Stimulated activated CD4-positive, alpha-beta T cell treated with anti-CD3 and anti-CD28 coated beads, Interleukin-1b, Interleukin-23, amount 100 ng/mL, for 1 hour (primary cell): ENCODE measurements at places on chromosomes 5 and 9.

DNA sequence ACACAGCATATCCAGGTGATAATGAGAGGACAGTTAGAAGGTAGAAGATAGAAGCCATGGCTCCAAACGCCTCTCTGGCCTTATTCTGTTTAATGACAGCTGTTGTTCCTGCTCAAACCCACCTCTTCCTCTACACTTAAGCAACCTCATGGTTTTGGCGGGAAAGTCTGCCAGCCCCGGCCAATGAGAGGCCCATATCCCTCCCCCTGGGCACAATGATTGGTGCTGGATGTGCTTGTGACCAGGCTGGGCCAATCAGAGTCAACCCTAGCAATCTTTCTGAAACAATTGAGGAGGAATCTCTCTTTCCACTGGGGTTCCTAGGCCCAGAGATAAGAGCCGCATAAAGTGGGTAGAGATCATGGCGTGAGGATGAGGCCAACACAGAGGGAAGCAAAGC, 4.8 kb upstream of the GFI1B start:
- DNase-seq, result no peak

DNA sequence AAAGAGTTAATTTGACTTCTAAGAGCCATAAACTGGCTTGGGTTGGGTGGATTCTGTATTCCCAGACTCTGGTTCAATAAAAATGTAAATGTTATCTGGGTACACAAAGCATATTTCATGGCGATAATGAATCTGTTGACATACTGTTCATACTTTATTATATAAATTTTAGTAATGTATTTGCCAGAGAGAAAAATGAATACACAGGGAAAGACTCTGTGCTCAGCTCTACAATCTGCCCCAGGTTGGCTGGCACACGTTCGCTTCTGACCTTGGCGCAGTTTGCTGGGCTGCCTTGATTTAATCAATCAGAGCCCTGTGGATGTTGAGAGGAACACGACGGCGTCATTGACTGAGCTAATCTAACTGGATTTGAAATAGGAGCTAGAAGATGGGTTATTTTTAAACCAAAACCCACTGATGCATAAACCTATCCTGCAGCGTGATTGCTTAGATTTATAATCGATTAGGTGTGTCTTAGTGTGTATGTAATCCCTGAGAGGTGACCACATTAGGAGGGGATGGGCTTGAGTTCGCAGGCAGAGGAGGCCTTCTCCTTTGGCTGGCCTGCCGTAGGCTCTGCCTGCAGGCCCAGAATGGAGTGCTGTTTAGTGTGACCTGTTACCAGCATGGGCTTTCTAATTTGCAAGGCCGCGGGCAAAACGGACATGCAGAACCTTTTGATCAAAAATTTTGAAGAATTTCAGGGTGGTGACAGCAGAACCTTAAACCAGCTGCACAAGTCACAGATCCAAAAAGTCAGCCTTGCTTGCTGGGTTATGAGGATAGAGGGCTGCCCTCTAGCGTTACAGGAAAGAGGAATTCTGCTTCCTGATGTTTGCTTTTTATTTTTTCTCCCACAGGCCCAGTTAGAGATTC, 3.9 kb upstream of the ADCY2 start:
- DNase-seq, result no peak

DNA sequence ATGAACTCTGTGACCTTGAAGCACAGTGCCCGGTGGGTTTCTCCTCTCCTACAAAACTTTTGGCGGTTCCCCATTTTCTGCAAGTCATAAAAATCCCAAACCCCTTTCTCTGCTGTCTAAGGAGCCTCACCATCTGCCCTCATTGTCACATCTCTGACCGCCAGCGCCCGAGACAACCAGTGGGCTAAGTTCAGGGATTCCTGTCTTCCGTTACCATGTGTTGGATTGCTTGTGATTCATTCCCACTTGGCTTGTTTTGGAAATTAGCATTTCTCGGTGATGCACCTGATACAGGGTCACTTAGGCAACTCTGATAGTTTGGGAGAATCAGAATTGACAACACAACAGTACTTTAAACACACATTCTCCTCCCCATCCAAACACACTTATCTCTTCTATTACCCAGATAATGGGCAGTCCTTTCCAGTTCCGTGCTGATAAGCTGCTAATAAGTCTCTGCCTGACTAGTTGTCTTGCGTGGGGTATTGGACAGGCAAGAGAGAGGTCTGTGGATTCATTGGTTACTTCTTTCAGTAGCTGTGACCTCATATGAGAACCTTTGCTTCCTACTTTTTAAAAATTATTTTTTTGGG, 70.0 kb upstream of the KLF4 start:
- no peak for DNase-seq

- no peak for DNase-seq
These were observed 53.3 kb upstream of the LMNB1 start for GRCh38 chr5:126723643-126724042.

- DNase-seq, result no peak
These were observed 63.8 kb upstream of the DAPK1 start for GRCh38 chr9:87433853-87434252.

DNA sequence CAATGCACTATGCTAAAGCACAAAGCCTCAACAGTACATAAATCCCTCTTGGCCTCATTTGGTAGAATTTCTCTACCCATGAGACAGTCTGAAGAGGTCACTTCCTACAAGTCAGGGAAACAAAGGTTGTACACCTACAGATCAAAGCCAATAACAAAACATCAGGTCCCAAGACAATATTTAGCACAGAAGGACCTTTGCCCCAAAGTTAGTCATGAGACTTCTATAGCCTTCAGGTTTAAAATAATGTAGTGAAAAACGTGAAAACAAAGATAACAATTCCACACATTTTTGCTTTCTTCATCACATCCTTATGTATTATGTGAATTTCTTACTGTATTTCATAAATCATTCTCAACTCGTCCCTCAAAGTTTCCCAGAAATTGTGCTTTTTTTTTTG, 15.8 kb downstream of the AFF4 start:
- no peak for DNase-seq

- no peak for DNase-seq
These were observed 17.4 kb downstream of the MARCHF3 start for GRCh38 chr5:127012916-127013315.

- no peak for DNase-seq
These were observed 307.4 kb downstream of the RAB3C start for GRCh38 chr5:58890265-58890664.

GRCh38 chr5:173913686-173914321, 25.7 kb downstream of the CPEB4 start:
- DNase-seq, result no peak

GRCh38 chr5:107431536-107431935, 239.2 kb downstream of the EFNA5 start:
- DNase-seq, result no peak

DNA sequence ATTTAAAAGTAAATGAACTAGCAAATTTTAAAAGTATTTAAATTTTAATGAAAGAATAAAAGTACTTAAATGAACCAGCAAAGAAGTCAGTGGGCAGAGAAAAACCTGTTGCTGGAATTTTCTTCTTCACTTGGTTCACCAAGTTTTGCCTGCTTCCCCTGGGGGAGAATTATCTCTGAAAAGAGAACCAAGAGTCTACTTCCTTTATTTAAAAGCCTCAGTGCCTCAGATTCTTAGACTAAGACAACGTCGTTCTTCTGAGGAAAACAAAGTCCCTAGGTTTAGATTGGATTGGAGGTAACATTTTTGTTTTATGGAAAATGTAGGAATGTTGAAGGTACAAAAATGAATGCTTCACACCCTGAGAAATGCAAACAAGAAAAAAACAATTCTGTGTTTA, 7.4 kb upstream of the KLF4 start:
- no peak for DNase-seq

GRCh38 chr9:114016629-114017423, 61.3 kb downstream of the AMBP start:
- DNase-seq, result no peak

DNA sequence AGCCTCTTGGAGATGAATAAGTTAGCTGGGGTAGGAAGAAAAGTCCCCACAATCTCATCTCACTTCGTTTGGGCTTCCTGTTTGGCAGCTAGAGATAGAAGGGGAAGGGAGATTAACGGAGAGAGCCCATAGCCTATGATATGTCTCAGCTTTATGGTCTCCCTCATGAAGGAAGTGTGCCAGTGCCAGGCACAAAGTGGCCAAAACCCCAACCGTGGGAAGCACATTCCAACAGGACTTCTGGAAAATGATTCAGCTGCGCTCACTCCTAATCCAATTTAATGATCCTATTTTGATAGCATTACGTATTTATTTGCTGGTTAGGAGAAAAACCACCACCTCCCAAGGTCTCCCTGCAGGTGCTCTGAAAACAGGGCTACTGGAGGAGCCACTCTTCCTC, 303.1 kb upstream of the CLINT1 start:
- DNase-seq, result no peak

DNA sequence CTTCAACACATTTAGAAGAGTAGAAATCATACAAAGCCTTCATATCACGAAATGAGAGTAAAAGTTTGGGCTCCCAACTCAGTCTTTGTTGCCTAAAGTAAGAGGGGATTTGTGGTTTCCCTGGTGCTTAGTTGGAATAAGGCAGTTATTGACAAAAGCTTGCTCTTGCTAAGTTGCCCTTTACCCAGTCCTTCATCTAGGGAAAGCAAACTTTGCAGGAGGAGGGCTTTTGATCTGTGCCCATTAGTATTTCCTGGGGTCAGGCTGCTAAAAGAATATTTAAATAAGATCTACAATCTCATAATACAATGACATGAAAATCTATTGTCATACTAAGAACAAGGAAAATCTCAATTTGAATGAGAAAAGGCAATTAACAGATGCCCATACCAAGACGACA, 84.1 kb upstream of the ACO1 start:
- DNase-seq, result no peak

GRCh38 chr5:15737871-15738664, 238.1 kb downstream of the FBXL7 start:
- no peak for DNase-seq

DNA sequence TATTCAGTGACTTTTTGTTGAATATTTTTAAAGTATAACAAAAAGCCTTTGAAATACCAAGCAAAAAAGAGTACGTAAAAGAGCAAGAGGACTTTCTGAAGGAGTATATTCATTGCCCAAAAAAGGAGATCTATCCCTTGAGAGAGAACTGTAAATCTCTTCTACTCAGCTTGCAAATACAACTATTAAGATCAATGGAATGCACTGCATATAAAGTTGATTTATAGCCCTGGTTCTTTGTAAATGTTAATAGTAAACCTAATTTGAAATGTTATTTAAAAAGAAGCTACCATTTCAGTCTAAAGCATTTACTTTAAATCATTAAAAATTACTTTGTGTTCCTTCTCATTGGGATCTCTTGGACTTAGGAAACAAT, 168.1 kb downstream of the PDE4D start:
- DNase-seq, result no peak
